ENCODE measurements at places on chromosomes 16 and 17. TPM values are rescaled to one million over a fixed set of nuclear protein-coding genes. Genes with fewer than 3 reads are reported as not detected.

The VMO1 gene
- total RNA-seq, result 3.0 TPM

- no peaks in the 10 kb centered on the region for H3K27me3 ChIP-seq
- no peak for DNase-seq
- no peaks in the 10 kb centered on the region for H3K4me1 ChIP-seq
- no peak overlapping the region for H3K4me3 ChIP-seq
- no peak overlapping the region for H3K27ac ChIP-seq
These were observed 1.1 kb upstream of the DOC2A start for GRCh38 chr16:30011714-30012504.

- H3K4me3 ChIP-seq, result no peak overlapping the region
- H3K4me1 ChIP-seq, result no peaks in the 10 kb centered on the region
- no peak overlapping the region for H3K27ac ChIP-seq
These were observed 24.2 kb downstream of the FAM20A start for GRCh38 chr17:68576811-68577496.

DNA sequence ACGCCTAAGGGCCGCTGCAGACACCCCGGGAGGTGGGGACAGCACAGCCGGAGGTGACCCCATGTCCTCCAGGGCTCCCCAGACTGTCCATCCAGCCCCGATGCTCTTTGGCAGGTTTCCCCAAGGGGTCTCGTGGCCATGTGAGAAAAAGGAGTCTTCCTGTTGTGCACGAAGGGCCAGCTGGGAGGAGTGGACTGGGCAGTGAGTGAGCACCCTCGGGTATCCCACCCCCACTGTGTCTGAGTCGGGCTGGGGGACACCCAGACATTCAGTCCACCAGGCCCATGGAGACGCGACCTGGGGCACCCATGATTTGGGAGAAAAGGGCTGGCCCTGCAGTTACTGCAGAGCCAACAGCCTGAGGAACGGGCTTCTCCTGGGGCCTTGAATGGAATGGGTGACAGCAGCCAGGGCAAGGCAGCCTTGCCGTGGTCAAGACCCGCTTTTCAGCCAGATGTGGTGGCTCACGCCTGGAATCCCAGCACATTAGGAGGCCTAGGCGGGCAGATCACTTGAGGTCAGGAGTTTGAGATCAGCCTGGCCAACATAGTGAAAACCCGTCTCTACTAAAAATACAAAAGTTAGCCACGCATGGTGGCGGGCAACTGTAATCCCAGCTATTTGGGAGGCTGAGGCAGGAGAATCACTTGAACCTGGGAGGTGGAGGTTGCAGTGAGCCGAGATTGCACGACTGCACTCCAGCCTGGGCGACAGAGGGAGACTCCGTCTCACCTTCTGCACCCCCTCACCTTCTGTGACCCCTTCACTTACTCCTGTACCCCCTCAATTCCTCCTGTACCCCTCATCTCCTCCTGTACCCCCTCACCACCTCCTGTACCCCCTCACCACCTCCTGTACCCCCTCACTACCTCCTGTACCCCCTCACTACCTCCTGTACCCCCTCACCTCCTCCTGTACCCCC, 24.1 kb upstream of the CAPN15 start:
- no peak overlapping the region for H3K4me3 ChIP-seq
- DNase-seq, result no peak
- H3K27me3 ChIP-seq, result no peaks in the 10 kb centered on the region
- no peaks in the 10 kb centered on the region for H3K4me1 ChIP-seq

The NPIPA2 gene
- total RNA-seq, result 3.7 TPM

GRCh38 chr16:28491230-28491969, 474 bp downstream of the CLN3 start:
- H3K4me1 ChIP-seq, result no peaks in the 10 kb centered on the region
- peak overlapping the region; percentile 92 for H3K4me3 ChIP-seq
- no peaks in the 10 kb centered on the region for H3K36me3 ChIP-seq
- no peaks in the 10 kb centered on the region for H3K27me3 ChIP-seq

The CDRT15 gene
- not detected for total RNA-seq

DNA sequence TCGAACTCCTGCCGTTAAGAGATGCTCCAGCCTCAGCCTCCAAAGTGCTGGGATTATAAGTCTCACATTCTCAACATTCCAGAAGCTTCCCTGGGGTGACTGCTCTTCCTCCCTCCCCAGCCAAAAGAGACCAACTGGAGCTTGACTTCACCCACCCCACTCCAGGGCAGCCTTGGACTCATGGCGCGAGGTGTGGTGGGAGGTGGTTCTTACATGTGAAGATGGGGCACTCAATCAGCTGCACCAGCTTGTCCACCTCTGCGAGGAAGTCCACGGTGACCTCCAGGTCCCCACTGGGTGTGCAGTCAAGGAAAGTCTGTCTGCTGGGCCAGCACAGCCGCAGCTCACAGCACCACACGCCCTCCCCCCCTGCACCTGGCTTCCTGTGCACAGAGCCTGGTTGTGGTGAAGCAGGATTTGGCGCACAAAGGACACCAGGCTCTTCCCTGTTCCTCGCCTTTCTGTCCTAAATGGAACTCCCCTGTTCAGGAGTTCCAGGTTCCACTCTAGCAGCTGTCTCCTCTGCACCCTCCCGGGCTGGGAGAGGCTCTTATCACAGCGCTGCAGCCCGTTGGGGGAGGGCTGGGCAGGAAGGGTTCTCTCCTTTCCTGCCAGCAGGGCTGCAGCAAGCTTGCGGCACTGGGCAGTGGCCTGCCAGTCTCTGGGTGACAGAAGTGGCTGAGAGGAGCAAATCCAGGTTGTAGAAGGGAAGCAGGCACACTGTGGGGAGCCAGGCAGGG, 9.6 kb upstream of the MTSS2 start:
- peak overlapping the region; percentile 4 for H3K27ac ChIP-seq
- DNase-seq, result no peak
- peaks cover 53% of the 10 kb centered on the region for H3K4me1 ChIP-seq

DNA sequence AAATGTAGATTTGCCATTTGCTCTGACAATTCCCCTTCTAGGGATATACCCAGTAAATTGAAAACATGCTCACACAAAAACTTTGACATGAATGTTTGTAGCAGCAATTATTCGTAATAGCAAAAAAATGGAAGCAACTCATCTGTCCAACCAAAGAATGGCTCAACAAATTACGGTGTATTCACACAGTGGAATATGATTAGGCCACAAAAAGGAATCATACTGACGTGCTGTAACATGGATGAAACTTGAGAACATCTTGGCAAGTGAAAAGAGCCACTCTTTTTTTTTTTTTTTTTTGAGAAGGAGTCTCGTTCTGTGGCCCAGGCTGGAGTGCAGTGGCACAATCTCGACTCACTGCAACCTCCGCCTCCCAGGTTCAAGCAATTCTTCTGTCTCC, 24.1 kb upstream of the SPNS3 start:
- H3K4me3 ChIP-seq, result no peak overlapping the region
- DNase-seq, result no peak
- no peaks in the 10 kb centered on the region for H3K36me3 ChIP-seq
- no peak overlapping the region for H3K27ac ChIP-seq

DNA sequence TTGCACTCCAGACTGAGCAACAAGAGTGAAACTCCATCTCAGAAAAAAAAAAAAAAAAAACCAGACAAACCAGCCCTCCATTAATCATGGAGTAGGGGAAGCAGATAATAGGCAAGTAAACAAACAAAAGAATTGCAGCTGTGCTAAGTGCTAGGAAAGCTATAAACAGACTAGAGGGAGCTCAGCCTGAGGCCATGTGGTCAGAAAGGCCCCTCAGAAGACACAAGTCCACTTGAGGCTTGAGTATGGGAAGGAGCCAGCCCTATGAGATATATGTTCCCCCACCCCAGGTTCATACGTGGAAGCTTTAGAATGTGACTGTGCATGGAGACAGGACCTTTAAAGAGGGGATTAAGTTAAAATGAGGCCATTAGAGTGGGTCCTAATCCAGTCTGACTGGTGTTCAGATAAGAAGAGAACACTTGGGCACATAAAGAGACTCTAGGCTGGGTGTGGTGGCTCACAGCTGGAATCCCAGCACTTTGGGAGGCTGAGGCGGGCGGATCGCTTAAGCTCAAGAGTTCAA, 132.6 kb upstream of the NOL11 start:
- no peak for DNase-seq
- no peak overlapping the region for H3K4me3 ChIP-seq
- no peaks in the 10 kb centered on the region for H3K36me3 ChIP-seq
- no peak overlapping the region for H3K27ac ChIP-seq

The SNX20 gene
- total RNA-seq, result 6.2 TPM

GRCh38 chr16:12535535-12536411, 267.9 kb downstream of the CPPED1 start:
- peaks cover 2% of the 10 kb centered on the region for H3K4me1 ChIP-seq
- H3K27me3 ChIP-seq, result no peaks in the 10 kb centered on the region
- H3K36me3 ChIP-seq, result no peaks in the 10 kb centered on the region
- H3K27ac ChIP-seq, result no peak overlapping the region
- DNase-seq, result peak; percentile 65

DNA sequence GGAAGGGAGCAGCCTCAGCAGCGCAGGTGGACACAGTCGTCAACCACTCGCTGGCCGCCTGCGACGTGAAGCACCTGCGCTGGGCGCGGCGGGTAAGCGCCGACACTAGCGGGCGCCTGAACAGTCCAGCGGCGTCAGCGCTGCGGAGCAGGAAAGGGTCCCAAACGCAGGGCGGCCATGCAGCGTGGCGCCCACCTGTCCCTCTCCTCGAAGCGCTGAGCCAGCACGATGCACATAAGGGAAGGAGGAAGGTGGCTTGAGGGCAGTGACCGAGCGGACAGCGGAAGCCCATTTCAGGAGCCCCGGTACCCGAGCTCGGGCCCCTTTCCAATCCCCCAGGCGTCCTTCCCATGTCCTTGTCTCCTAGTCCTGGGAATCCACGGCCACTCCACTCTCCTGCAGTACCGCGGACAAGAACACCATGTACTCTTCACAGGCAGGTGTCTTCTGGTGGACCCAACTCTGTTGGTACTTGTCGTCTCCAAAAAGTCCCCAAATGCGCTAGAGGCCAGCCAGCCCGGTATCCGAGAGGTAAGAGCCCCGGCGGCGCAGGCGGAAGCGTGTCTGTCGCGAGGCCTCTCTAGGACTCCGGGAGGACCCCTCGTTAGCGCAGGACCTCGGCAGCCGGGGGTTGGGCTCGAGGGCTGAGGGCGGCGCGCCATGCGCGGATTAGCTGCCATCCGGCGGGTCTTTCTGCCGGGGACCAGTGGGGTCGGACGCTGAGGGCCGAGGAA, 14.4 kb downstream of the ZNF232 start:
- peaks cover 6% of the 10 kb centered on the region for H3K36me3 ChIP-seq
- H3K27ac ChIP-seq, result no peak overlapping the region
- no peaks in the 10 kb centered on the region for H3K4me1 ChIP-seq
